ENCODE measurements at places on chromosomes 3 and 15.

DNA sequence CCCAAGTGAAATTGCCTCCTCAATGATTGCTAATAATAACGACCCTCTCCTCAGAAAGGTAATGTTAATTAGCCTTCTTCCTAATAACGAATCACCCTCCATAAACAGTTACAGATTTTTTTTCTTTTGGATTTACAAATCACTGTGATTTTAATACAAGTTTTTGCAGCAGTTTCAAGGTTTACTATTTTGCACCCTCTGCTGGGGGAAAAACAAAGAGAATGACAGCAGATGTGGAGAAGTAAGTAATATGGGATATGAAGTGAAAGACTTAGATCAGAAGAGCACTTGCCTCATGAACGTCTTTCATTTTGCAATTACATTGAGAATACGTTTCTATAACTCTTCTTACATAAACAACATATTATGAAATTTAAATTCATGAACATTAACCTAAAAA lies 16.1 kb upstream of the CNTN3 start:
- DNase-seq = no peak

GRCh38 chr3:14224895-14225294 lies 46.3 kb downstream of the LSM3 start:
- DNase-seq = no peak

DNA sequence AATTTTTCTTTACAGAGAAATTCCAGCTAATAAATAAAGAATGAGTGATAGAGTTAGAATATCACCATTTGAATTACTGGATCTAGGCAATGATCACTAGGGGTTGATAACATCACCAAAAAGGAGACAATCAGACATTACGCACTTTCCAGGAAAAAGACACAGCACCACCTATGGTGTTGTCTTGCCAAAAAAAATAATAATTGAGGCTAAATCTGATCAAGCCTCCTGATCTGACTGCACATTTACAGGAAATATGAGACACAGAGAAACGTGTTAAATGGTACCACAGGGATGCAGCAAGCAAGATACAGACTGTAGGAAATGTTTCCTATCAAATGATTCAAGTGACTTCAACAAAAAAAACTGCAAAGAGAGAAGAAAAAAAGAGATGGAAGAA lies 92.8 kb downstream of the EOMES start:
- no peak for DNase-seq

- no peak for DNase-seq
Observed at GRCh38 chr15:74791667-74792066, 9.8 kb downstream of the CSK start.

DNA sequence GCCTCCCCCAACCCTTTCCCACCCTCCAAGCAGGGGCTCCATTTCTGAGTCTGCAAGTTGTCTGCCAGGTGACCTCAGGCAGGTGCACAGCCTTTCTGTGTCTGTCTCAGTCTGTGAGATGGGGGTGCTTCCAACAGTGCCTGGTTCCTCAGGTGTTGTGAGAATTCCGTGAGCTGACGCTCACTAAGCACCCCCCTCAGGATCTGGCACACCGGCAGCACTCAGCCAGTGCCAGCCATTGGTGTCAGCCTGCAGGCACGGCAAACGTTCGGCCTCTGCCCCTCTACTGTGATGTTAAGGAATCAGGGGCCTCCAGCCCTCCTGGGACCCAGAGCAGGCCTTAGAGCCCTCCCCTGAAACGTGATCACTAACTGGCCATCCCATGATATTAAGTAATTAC lies 2.4 kb downstream of the KLF15 start:
- no peak for DNase-seq

GRCh38 chr3:28328188-28329151 lies 20.1 kb upstream of the ZCWPW2 start:
- no peak for DNase-seq

GRCh38 chr3:133944181-133944580 lies 48.5 kb upstream of the RAB6B start:
- no peak for DNase-seq

DNA sequence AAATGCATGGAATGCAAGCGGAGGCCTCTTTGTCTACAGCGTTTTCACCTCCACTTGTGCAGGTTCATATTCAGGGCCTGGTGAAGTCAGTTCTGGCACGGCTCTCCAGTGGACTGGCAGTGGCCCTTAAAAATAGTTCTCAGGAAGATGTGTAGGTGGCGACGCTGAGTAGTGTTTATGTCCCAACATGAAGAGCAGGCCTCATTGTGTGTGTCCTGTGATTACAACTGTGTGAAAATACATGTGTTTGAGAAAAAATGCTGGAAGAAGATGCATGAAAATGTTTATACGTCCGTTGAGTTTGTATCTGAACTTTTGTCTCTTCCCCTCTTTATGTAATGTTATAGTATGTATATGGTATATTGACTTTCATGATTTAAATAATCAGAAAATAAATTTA lies 7.2 kb downstream of the LIPC start:
- DNase-seq = no peak

Data from NCI-H1436 treated with DMSO at 0.1 percent for 48 hours (cell line).